Aorta (tissue), 5 donors: ENCODE measurements at places on chromosomes 3 and 15. TPM values are rescaled to one million over a fixed set of nuclear protein-coding genes. Genes with fewer than 3 reads are reported as not detected.

The ZNF80 gene
- total RNA-seq, result 0.15 TPM

The CHRM5 gene
- not detected for total RNA-seq

The HRH1 gene
- 45.1 TPM for total RNA-seq

DNA sequence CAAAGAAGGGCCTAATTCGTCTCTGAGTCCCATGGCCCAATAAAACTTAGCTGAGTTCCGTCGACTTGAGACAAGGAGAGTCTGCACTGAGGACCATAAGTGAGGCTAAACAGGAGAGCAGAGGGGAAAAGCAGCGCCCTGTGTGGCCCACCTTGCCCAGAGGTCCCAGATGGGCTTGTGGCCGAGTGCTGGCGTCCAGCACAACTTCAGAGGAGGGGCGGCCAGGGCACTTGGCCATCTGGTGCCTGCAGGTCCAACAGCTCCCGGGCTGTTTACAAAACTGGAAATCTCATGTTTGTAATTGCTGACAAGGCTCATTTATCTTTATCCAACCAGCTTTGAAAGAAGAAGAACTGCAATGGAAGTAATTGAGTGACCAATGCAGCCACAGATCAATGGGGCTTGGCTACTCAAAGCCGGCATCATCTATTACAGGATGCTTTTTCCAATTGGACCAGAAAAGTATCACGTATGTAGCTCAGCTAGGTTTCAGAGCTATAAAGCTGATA, 306.3 kb downstream of the OCA2 start:
- no peak for DNase-seq

- no peak for DNase-seq
These were observed 98.2 kb downstream of the SRGAP3 start for GRCh38 chr3:9151240-9151639.

The RCN2 gene
- 41.0 TPM for total RNA-seq

GRCh38 chr15:97708252-97708651, 252.3 kb upstream of the ARRDC4 start:
- DNase-seq, result no peak

DNA sequence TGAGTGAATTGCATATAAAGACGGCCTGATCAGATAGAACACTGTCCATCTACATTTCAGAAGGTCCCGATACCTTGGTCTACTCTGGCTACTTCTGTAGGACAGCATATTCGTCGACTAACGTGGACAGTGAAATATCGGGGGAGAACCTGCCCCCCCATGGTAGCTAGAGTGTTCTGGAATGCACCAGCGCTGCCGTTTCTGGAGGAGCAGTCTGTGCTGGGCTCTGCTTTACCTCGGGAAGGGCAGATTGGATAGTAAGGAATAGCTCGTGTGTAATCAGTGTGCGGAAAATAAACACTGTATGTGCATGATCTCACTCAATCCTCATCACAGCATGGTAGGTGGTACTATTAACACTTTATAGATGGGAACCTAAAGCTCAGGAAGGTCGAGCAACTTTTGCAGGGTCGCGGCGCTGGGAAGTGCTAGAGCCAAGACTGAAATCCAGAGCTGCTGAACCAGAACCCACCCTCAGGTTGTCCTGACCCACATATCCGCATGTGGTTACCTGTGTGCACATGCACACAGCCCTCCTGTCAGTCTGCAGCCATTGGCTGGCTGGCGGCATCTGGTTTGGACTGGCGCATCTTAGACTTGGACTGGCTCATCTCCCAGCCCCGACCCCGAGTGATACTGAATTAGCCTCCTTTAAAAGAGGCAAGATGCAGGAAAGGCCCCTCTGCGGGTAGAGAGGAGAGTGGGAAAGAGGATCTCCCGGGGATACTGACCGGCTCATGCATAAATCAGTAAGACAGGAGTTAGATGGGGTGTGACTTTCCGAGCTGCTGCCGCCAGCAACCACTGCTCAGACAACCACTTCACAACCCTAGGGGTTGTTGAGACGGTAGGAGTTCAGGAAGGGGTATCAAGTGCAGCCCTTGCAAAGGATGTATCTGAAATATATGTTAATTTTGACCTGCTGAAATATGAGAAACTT, 155.0 kb upstream of the BHLHE40 start:
- no peak for DNase-seq

GRCh38 chr3:106160396-106160795, 291.6 kb upstream of the CBLB start:
- DNase-seq, result no peak

The CHRD gene
- 46.5 TPM for total RNA-seq

The LMOD3 gene
- total RNA-seq, result 0.12 TPM

- DNase-seq, result peak; percentile 79
These were observed 147.4 kb downstream of the TJP1 start for GRCh38 chr15:29674661-29675533.

DNA sequence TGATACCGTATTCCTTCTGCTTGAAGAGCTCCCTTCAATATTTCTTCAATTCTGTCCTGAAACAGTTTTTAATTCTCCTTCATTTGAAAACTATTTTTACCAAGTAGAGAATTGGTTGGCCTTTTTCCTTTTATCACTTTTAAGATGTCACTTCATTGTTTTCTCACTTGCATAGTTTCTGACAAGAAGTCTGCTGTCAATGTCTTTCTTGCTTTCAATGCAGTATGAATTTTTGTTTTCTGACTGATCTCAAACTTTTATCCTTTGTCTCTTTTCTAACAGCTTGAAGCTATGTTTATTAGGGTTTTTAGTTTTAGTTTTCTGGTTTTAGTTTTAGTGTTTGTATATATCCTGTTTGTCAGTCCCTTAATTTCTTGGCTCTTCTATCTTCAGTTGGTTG, 364.8 kb upstream of the TPRG1 start:
- no peak for DNase-seq

The SERPINI2 gene
- 0.49 TPM for total RNA-seq

DNA sequence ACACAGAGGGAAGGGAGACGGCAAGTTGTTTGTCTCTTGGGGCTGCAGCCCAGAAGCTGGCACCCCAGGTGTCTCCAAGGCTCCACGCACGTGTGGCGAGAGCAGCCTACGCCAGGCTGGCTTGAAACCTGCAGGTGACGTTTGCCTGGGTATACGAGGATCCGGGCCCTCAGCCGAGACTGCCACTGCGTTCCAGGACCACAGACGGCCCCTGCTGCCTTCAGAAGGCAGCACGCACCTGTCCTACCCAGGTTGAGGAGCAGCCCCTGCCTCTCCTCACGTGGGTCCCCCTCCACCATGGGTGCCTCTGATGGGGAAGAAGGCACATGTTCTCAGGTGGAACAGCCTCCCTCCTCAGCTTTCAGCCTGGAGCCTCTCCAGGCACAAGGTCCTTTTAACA, 75.3 kb upstream of the PRR20G start:
- DNase-seq, result no peak

DNA sequence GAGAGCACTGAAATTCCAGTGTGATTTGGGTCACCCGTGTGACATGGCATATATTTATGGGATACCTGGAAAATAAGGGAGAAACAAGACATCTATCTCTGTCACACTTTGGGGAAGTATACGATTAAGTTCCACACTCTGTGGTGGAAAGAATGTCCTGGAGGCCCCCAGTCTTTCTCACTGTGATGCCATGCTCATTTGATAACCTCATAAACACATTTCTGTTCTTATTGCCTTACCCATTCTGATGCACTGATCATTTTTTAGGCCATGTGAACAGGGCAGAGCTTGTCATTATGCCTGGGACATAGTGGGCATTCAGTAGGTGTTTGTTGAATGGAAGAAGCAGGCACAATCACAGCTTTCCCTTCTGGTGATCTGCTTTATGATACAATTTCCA, 349.4 kb upstream of the TPRG1 start:
- DNase-seq, result no peak

- no peak for DNase-seq
These were observed 18.3 kb downstream of the OSTN start for GRCh38 chr3:191217301-191217700.
